ENCODE measurements at places on chromosomes 13 and 19. TPM values are rescaled to one million over a fixed set of nuclear protein-coding genes. Genes with fewer than 3 reads are reported as not detected.

DNA sequence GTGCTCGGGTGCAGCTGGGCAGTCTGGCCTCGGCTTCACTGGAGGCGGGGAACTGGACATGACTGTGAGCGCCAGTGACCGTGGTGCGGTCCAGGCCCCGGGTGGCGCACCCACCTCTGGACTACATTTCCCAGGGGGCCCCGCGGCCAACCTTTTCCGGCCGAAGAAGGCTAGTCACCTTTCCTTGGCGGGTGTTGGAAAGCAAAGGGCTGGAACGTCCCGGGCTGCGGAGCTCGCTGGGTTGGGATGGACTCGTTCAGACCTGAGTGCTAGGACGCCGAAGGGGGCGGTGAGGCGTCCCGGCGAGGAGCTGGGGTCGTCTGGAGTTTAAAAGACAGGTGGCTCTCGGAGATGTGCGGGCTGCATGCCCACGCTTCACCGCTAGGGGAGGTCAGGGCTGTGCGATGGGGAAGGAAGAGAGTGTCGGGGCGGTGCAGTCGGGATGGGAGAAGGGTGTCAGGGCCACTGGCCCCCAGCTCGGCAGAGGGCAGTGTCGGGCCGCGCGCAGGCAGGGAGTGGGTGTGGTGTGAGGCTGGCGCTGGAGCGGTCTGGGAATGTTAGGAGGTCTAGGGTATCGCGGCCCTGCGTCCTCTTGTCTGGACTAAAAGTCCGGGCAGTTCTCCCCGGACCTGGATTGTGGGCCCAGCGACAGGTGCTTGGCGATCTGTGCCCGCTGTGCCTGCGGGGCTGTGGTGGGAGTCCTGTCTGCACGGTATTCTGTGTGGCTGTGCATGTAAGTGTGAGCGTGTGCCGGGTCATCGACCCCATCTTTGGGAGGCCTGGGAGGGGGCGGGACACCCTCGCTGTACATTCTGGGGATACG is 57.1 kb downstream of the ZNF568 start:
- peak; percentile 41 for DNase-seq
- H3K27ac ChIP-seq: peak overlapping the region; percentile 52
- H3K4me1 ChIP-seq: peaks cover 3% of the 10 kb centered on the region

- no peaks in the 10 kb centered on the region for H3K4me1 ChIP-seq
- no peaks in the 10 kb centered on the region for H3K36me3 ChIP-seq
- no peak for DNase-seq
- H3K4me3 ChIP-seq: no peak overlapping the region
- no peak overlapping the region for H3K27ac ChIP-seq
- H3K27me3 ChIP-seq: no peaks in the 10 kb centered on the region
Observed at GRCh38 chr13:89490661-89491060, 1819.5 kb downstream of the SLITRK5 start.

DNA sequence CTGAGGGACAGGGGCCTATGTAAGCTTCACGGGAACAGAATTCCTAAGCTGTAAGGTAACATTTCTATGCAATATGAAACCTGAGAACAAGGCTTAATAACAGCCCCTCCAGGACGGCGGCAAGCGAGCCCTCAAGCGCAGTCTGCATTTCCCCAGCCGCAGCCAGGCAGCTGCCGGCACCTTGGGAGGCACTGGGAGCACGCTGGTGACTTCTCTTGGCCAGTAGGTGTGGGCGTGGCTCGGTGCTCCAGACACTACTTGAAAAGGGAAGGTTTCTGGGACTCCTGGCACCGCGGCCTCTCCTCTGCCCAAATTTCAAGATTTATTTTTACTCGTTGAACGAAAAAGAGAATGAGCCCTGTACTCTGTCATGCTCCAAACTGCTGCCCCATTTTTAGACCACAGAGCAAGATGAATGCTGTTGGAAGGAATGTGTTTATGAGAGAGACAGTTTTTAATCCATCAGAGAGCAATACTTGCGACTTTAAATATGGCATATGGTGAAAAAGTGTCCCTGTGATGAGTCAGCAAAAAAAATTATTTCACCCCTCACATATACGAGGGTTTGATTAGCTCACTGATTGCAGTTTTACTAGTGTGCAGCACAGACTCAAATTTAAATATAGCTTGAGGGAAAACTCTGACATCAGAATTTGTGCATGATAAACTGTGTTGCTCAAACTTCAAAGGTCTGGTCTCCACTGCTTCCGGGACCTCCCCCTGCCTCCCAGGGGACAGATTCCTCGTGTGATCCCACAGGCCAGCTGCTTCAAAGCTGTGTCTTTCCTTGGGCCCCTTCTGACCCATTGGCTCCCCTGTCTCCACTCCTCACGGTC is 81.2 kb downstream of the COL4A2 start:
- H3K4me1 ChIP-seq: peaks cover 14% of the 10 kb centered on the region
- no peaks in the 10 kb centered on the region for H3K36me3 ChIP-seq
- H3K27ac ChIP-seq: peak overlapping the region; percentile 65
- peak; percentile 37 for DNase-seq

The CFAP97D2 gene
- not detected for total RNA-seq

- peaks cover 17% of the 10 kb centered on the region for H3K4me1 ChIP-seq
- peak within 1 kb of the TSS; percentile 61 for H3K4me3 ChIP-seq
- no peaks in the 10 kb centered on the region for H3K36me3 ChIP-seq
- peak; percentile 11 for DNase-seq
- peak within 1 kb of the TSS; percentile 74 for H3K27ac ChIP-seq
- H3K27me3 ChIP-seq: no peaks in the 10 kb centered on the region
Observed at GRCh38 chr19:44808463-44809371, at the start of gene BCAM. BCAM (plus strand) TSS chr19:44809103; CDS start chr19:44809125, 22 bp downstream.

The ARRDC5 gene
- total RNA-seq: not detected

- H3K4me1 ChIP-seq: peaks cover 3% of the 10 kb centered on the region
- H3K4me3 ChIP-seq: no peak overlapping the region
Observed at GRCh38 chr13:43662976-43663375, 123.8 kb downstream of the ENOX1 start.

- peak overlapping the region; percentile 5 for H3K4me3 ChIP-seq
- H3K4me1 ChIP-seq: peaks cover 12% of the 10 kb centered on the region
- H3K27ac ChIP-seq: no peak overlapping the region
- H3K36me3 ChIP-seq: no peaks in the 10 kb centered on the region
- H3K27me3 ChIP-seq: no peaks in the 10 kb centered on the region
Observed at GRCh38 chr13:67224148-67224846, 5.8 kb downstream of the PCDH9 start.

The MATK gene
- total RNA-seq: not detected

The ACER1 gene
- not detected for total RNA-seq

GRCh38 chr13:110124201-110124940 is 182.6 kb downstream of the COL4A1 start:
- H3K36me3 ChIP-seq: no peaks in the 10 kb centered on the region
- no peak for DNase-seq
- H3K4me3 ChIP-seq: no peak overlapping the region
- no peaks in the 10 kb centered on the region for H3K27me3 ChIP-seq
- no peak overlapping the region for H3K27ac ChIP-seq

The ATP13A1 gene
- total RNA-seq: 51.8 TPM

The NDFIP2 gene
- 41.1 TPM for total RNA-seq

DNA sequence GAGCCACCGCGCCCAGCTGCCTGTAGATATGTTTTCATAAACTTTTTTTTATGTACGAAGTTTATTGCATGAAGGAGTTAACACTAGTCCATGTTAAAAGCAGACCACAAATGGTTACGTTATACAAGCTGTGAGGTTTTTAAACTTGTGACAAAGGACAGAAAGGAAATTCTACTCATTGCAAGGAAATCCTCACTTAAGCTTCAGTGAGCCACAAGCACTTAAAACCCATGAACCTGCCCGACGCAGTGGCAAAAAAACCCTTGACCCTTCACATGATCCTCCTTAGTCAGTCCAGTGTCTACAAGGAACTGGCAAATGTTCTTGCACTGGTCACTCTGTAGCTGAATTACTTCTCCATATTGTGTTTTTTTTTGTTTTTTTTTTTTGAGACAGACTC is 4.2 kb downstream of the MPND start:
- H3K27ac ChIP-seq: no peak overlapping the region
- no peaks in the 10 kb centered on the region for H3K27me3 ChIP-seq
- H3K4me1 ChIP-seq: peaks cover 11% of the 10 kb centered on the region
- H3K36me3 ChIP-seq: no peaks in the 10 kb centered on the region

The PSG7 gene
- not detected for total RNA-seq

The TECR gene
- 155 TPM for total RNA-seq

- H3K4me1 ChIP-seq: peaks cover 6% of the 10 kb centered on the region
- no peak for DNase-seq
- no peak overlapping the region for H3K4me3 ChIP-seq
- no peak overlapping the region for H3K27ac ChIP-seq
Observed at GRCh38 chr13:30119476-30119875, 187.9 kb downstream of the KATNAL1 start.

The POLR2I gene
- total RNA-seq: 88.7 TPM

DNA sequence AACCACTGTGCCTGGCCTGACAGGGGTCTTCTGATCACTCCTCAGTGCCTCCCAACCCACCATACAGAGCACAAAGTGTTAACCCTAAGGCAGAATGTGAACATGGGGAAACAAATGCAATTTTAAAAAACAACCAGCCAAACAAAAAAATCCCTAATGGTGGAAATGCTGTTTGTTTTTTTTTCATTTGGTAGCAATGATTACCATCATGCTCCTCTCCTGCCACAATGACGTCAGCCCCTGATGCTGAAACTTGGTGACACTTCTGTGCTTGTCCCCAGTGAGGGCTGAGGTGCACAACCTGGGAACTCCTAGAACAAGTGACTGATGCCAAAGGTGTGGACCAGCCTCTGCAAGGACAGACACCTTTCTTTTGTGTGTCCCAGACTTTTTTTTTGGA is 4.0 kb upstream of the TSPAN16 start:
- H3K36me3 ChIP-seq: no peaks in the 10 kb centered on the region
- no peaks in the 10 kb centered on the region for H3K27me3 ChIP-seq
- H3K27ac ChIP-seq: no peak overlapping the region
- H3K4me3 ChIP-seq: no peak overlapping the region
- H3K4me1 ChIP-seq: no peaks in the 10 kb centered on the region

DNA sequence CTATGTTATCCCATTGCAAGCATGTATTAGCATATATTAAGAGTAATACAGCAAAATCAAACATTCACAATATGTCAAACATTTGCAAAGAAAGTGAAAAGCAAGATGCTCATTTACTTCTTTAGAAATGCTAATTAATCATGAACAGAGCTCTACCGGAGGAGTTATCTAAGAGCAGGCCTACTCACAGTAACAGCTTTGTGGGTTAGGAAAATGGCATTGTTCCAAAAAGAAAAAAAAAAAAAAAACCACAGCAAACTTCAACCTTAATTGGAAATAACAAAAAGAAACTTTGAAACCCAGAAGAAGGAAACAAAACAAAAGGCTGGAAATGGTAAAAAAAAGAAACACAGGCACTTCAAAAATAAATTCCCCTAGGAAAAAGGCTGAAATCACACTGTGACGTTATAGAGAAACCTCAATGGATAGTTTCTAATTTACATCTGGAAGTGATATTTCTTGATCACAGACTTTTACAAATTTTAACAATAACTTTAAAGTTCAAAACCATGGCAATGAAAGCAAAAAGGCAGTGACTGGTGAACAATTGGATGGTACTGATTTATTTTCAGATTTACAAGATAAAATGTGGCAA is 1236.8 kb upstream of the SPRY2 start:
- H3K36me3 ChIP-seq: no peaks in the 10 kb centered on the region
- no peaks in the 10 kb centered on the region for H3K4me1 ChIP-seq
- no peak for DNase-seq
- H3K27ac ChIP-seq: no peak overlapping the region
- H3K27me3 ChIP-seq: no peaks in the 10 kb centered on the region
- H3K4me3 ChIP-seq: no peak overlapping the region

The HIPK4 gene
- total RNA-seq: 0.39 TPM

The GRIN3B gene
- not detected for total RNA-seq

The KLK15 gene
- total RNA-seq: not detected

The KCTD4 gene
- total RNA-seq: not detected

- H3K27ac ChIP-seq: peak overlapping the region; percentile 94
- H3K4me3 ChIP-seq: peak overlapping the region; percentile 31
- DNase-seq: peak; percentile 92
- H3K27me3 ChIP-seq: no peaks in the 10 kb centered on the region
Observed at GRCh38 chr19:2543463-2544442, 67.8 kb downstream of the GADD45B start.

GRCh38 chr13:88288326-88288725 is 617.2 kb downstream of the SLITRK5 start:
- no peaks in the 10 kb centered on the region for H3K4me1 ChIP-seq
- DNase-seq: no peak
- no peaks in the 10 kb centered on the region for H3K36me3 ChIP-seq
- H3K27me3 ChIP-seq: no peaks in the 10 kb centered on the region
- no peak overlapping the region for H3K4me3 ChIP-seq
- no peak overlapping the region for H3K27ac ChIP-seq

The MLLT1 gene
- total RNA-seq: 37.7 TPM

The PTPRS gene
- 49.1 TPM for total RNA-seq

GRCh38 chr13:105740739-105741138 is 794.7 kb downstream of the EFNB2 start:
- H3K4me3 ChIP-seq: no peak overlapping the region
- H3K36me3 ChIP-seq: no peaks in the 10 kb centered on the region
- H3K27me3 ChIP-seq: no peaks in the 10 kb centered on the region
- no peak for DNase-seq

GRCh38 chr13:114148521-114148855 is 16.1 kb upstream of the RASA3 start:
- no peak overlapping the region for H3K4me3 ChIP-seq
- no peaks in the 10 kb centered on the region for H3K27me3 ChIP-seq
- H3K27ac ChIP-seq: no peak overlapping the region

DNA sequence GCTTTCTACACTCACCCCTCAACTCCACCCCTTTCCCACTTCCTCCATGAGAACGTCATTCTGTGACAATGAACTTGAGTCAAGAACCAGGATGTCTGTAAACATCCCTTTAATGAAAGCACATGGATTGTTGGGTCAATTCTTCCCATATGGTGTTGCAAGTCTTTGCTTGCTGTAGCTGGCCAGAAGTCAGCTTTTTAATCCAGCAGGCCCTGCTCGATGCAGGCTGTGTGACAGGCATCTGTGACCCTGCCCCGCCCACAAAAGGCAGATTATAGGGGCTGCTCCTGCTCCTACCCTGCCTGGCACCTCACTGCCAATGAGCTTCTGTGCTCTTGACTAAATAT is 78.0 kb downstream of the STARD13 start:
- no peaks in the 10 kb centered on the region for H3K36me3 ChIP-seq
- H3K4me3 ChIP-seq: no peak overlapping the region
- no peak for DNase-seq

The TUBA3C gene
- total RNA-seq: not detected

DNA sequence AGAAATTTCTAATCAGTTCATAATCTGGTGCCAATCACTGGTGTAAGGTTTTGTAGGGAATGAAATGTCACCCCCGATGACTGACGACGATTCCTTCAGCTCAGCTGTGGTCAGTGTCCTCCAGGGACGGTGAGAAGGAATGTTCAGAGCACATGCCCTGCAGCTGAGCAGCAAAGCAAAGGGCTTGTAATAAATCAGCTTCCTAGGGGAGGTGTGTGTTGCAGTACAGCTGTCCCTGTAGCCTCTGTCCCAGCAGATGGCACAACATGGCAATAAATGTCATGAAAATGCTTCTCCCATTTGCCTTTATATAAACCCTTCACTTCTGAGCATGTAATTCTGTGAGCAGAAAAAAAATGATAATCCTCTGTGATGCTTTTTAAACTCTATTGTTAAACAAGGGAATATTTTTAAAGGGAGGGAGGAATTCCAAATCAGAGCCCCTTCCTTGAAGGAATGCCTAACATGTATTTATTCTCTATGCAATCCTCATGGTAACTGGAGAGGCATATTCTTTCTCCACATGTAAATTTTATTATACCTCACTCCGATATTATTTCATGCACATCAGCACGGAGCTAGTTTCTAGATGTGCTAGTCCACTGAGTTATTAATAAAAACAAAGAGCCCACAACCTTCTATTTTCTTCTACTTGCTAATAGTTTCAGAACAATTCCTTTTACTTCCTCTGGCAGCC is 102.5 kb downstream of the FAM216B start:
- H3K27ac ChIP-seq: no peak overlapping the region
- peak; percentile 22 for DNase-seq
- H3K36me3 ChIP-seq: no peaks in the 10 kb centered on the region
- H3K4me1 ChIP-seq: peaks cover 13% of the 10 kb centered on the region

The ADGRL1 gene
- total RNA-seq: 0.76 TPM
